Fibroblast of lung (primary cell): ENCODE measurements at places on chromosomes 5 and 9. TPM values are rescaled to one million over a fixed set of nuclear protein-coding genes. Genes with fewer than 3 reads are reported as not detected.

GRCh38 chr5:128329386-128329939 is 208.6 kb downstream of the FBN2 start:
- no peak for DNase-seq

- peak; percentile 95 for DNase-seq
These were observed 472.1 kb upstream of the TNC start for GRCh38 chr9:115590011-115590410.

- no peak for DNase-seq
These were observed 1060.5 kb upstream of the DMAC1 start for GRCh38 chr9:8860086-8860485.

The ARL14EPL gene
- total RNA-seq = not detected in 2 replicates

The SLC4A9 gene
- total RNA-seq = not detected in 2 replicates
